ENCODE measurements at places on chromosomes 7 and 10.

DNA sequence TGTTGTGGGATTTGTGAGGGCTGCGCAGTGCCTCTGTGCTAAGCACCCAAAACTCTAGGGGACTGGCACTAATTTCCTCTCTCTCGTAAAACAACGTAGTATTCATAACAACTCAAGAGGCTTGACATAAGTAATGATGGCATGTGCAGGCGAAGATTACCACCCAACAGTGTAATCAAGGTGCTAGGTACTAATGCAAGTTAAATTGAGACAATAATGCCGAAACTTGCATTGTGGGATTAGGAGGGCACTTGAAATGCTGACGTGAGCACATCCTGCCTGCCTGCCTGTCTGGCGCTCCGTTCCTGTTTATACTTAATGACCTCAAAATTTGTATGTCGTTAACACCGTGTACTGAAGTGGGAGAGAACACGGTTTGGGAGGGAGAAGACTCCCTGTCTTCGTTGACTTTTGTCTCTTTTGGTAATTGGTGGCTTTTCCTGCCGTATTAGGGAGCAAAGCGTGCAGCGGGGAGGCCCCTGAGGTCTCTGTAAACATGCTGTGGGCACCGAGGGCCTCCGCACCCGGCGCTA, 139.0 kb downstream of the MGMT start:
- DNase-seq, result no peak

- DNase-seq, result no peak
These were observed 235.0 kb upstream of the PTN start for GRCh38 chr7:137578541-137578940.

GRCh38 chr10:3472287-3473051, 299.9 kb upstream of the PITRM1 start:
- DNase-seq, result no peak

DNA sequence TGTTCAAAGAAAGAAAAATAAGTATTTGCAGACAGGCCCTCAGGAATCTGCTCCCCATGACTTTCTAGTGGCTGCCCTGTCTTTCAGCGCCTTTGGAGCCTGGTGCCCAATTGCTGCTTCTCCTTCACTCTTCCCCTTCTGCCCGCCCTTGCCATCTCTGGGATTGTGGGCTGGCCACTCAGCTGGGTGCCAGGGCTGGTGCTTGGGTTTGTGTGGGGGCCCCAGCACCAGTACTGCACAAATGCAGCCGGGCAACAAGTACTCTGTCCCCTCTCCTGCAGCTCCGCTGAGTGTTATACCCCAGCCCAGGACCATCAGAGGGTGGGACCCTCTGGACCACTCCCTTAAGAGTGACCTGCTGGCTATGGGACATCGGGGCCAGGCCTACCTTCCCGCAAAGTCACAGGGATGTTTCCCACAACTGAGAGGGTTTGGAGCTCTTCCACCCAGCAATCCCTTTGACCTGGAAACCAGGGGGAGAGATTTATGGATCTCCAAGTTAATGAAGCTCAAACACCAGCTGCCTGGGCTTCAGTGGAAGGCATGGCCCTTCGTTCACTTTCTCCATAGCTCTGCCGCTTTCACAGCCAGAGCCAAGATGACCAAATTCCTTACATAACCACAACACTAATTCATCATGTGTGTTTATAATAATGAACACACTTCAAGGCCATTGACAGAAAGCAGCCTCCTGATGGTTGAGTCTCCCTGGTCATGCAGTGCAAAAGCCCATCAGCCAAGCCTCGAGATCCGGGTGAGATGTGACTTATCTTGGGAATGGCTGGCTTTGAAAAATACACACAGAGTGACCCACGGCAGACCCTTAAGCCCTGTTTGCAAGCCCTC, 313.9 kb upstream of the ZNF32 start:
- DNase-seq, result no peak

GRCh38 chr7:133053321-133053891, 28.5 kb downstream of the CHCHD3 start:
- peak; percentile 29 for DNase-seq

- DNase-seq, result no peak
These were observed at the start of gene TMEM72 for GRCh38 chr10:44911081-44911540. TMEM72 (plus strand) TSS chr10:44911337; CDS start chr10:44911513, 176 bp downstream.
